ENCODE measurements at places on chromosomes 6 and 20.

DNA sequence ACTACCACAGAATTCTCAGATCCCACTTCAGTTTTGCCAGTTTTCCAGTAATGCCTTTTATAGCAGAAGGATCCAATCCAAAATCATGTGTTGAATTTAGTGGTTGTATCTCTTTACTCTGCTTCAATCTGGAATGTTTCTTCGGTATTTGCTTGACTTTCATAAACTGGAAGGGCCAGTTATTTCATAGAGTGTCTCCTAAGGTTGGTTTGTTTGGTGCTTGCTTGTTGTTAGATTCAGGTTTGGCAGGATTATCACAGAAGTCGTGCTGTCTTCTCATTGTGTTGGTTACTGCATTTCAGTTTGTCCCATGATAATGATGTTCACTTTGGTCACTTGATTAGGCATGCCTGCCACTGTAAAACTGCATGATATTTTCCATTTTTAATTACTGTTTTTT is 45.7 kb downstream of the TMEM200A start:
- DNase-seq = no peak

DNA sequence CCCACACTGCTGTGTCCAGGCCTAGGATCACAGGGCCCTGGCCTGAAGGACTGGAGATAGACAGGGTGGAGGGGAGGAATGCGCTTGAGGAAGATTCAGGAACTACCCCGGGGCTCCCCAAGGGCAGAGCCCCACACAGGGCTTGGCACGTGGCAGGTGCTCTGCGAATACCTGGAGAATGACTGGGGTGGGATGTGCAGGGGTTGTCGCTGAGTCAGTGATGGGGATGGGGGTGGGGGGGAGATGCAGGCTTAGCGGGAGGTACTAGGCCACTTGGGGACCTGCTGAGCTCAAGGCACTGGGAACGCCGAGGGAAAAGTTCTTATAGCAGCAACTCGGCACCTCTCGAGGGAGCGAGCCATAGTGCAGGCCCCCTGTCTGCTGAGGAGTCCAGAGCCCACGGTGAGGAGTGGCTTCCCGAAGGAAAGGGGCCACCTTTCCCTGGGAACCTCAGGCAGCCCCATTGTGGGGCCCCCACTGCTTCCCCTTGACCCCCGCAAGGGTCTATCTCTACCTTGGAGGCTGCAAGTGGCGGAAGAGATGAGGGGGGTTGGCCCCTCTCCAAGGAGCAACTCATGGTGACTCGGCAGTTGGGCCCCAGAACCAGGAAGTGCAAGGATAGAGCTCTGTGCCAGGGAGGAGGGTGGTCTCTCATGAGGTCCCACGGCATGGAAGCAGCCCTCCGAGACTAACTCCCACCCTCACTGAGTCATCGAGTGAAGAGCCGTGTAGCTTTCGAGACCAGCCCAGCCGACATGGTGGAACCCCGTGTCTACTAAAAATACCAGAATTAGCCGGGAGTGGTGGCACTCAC is 33.1 kb downstream of the SRC start:
- peak; percentile 83 for DNase-seq

DNA sequence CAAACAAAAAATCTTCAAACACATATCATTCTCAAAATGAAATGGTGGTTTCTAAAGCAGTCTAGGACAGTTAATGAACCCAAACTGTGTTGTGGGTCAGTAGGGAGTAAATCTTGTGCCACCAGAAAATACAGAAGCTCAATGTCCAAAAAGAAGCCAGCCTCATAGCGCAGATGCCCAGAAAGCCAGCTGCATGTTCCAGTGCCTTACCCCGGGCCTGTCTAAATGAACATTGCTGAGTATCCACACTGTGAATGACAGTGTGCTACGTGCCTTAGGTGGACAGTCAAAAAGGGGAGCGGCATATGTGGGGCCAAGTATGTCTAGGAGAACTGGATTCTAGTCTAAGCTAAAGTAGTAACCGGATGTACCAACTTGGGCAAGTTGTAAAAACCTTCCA is 10.9 kb downstream of the FYN start:
- DNase-seq = no peak

DNA sequence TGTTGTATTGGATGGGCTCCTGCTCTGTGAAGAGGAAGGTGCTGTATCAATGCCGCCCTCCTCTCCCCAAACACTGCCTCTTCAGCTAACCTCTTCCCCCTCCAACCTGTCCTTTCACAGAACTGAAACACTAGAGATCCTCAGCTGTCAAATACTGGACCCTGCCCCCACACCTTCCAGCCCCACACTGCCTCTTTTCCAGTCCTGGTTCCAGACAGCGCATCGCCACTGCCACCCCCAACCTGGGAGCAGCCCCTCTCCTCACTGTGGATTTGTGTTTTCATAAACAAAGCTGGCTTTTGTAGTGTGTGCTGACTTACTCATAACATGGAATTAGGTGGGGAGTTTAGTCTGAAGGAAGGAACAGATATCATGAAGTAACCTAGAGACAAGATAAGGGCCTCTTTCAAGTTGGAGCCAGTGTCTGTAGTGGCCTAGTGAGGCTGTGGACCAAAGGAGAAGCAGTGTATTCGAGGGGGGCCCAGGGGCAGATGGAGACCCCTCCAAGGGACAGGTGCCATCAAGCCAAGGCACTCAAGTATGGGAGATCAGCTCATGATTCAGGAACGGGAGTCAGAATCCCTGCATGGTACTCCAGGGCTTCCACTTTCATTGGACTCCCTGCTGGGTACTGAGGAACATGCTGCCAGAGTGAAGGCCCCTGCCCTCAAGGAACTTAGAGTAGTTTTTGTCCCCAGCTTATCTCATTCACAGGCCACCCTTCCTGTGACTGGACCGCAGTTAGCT is 2.1 kb downstream of the SCUBE3 start:
- no peak for DNase-seq

DNA sequence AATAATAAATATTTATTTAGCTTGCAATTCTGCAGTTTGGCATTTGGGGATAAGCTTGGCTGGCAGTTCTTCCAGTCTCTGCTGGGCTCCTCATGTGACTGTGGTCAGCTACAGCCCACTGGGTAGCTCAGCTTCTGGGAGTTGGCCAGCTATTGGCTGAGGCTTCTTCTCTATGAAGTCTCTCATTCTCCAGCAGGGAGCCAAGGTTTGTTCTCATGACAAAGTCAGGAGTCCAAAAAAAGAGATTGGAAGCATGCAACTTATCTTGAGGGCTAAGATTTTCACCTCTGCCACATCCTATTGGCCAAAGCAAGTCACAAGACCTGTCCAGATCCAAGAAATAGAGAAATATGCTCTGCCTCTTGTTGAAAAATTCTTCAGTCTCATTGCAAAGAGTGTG is 94.6 kb downstream of the SNAP25 start:
- DNase-seq = no peak

DNA sequence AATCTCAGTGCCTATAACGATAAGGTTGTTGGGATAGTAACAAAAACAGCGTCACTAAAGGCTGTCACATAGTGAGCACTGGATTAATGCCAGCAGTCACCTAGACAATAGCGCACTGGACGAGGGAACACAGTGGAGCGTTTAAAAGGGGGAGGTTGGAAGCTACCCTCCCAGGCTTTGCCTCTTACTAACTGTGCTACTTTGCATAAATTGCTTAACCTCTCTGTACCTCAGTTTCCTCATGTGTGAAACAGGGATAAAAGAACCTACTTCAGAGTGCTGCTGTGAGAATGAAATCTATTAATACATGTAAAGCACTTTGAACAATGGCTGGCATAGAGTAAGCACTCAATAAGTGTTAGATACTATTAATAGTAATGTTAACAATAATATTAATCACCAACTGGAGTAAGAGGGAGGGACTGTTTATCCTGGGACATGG is 10.5 kb downstream of the BCL2L1 start:
- DNase-seq = no peak

GRCh38 chr6:151154418-151154817 is 85.3 kb upstream of the AKAP12 start:
- no peak for DNase-seq

GRCh38 chr6:4374216-4374615 is 238.8 kb upstream of the ECI2 start:
- no peak for DNase-seq

GRCh38 chr6:105594821-105595220 is 191.9 kb upstream of the PREP start:
- DNase-seq = no peak

DNA sequence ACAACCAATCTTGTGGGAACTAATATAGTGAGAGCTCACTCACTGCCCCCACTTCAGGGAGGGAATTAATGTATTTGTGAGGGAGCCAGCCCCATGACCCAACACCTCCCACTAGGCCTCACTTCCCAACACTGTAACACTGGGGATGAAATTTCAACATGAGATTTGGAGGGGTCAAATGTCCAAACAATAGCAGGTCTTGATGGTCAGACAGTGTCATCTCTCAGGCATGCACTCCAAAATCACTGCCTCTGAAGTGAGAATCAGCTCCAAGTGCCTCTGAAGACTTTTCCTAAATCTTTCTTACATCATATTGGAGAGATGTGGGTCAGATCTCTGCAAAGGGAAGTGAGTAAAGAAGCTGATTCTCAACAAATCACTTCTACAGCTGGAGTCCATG is 13.8 kb upstream of the SAYSD1 start:
- DNase-seq = no peak

- no peak for DNase-seq
Observed at GRCh38 chr6:21753241-21754108, 159.9 kb downstream of the SOX4 start.

GRCh38 chr6:98875375-98875774 is 41.0 kb downstream of the POU3F2 start:
- no peak for DNase-seq

GRCh38 chr6:161743509-161744178 is 469.8 kb upstream of the AGPAT4 start:
- no peak for DNase-seq

DNA sequence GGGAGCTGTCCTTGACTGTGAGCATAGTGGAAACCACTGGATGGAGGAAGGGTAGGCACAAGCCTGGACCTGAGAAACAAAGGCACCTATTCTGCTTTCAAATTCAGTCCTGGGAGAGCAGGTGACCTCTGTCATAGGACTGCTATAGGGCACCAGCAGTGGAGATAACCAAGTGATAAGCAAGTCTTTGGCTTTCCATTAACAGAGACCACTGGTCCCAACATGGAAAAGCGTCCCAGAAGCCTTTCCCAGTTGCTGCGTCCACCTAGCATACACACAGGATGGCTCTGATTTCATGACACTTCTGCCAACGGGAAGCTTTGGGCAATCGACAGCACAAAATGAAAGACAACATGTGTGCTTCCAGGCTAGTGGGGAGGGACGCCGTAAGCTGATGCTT is 8.9 kb downstream of the SLC22A3 start:
- no peak for DNase-seq

- no peak for DNase-seq
Observed at GRCh38 chr6:122399055-122399347, 451 bp upstream of the HSF2 start.

DNA sequence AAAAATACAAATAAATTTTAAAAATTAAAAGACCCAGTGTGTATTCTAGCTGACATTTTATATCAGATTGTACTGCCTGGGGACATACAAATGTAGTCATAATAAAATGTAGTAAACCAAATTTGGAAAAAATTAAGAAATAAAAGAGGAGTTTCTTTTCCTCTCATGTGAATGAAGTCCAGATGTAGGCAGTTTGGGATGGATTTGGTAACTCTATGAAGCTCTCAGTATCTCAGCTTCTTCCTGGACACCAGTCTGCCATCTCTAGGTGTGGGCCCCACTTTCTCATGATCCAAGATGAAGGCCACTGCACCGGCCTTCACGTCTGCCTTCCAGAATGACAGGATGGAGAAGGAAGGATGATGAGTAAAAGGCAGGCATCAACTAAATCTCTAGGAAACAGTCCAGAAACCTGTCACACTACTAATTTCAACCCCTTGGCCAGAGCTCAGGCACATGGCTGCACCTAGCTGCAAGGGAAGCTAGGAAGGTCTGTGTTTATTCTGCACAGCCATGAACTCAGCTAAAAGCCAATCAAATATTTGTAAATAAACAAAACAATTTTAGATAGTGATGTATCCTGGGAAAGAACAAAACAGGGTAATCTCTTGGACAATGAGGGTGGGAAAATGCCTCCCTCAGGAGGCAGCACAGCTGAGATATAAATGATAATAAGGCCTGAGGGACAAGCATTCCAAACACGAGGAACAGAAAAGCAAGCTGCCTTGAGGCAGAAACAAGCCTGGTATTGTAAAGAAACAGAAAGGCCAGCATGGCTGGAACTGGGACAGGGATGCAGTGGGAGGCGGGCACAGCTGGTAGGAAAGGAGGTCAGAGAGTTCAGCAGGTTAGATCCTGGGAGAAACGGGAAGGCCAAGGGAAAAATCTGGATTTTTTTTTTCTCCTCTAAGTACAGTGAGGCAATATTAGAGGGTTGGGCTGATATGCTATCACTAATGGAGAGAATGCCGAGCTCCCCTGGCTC is 88.5 kb upstream of the PTPN1 start:
- DNase-seq = no peak

GRCh38 chr20:45366631-45367030 is 3.7 kb downstream of the SYS1 start:
- DNase-seq = peak; percentile 72

- no peak for DNase-seq
Observed at GRCh38 chr6:3194535-3195419, 32.7 kb downstream of the TUBB2B start.

DNA sequence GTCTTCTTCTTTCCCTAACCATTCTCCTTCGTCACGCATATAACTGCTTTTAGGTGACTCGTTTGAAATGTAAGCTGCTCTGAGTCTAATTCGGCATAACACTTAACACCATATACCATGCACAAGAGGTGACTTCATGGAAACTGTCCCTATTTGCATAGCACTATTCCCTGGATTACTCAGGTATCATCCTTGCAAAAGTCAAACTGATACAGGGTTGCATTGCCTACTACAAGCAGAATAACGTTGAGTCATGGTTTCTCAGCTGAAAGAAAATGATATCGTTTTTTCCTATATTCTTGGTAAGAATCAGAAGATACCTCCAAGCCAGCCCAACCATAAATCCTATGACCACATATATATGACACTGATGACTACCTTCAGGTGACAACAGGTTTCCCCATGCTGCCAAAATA is 227.5 kb downstream of the ATXN1 start:
- DNase-seq = no peak

GRCh38 chr6:107154801-107155160 is 39.5 kb upstream of the BEND3 start:
- DNase-seq = no peak

GRCh38 chr6:139172567-139172966 is 37.7 kb downstream of the HECA start:
- no peak for DNase-seq

DNA sequence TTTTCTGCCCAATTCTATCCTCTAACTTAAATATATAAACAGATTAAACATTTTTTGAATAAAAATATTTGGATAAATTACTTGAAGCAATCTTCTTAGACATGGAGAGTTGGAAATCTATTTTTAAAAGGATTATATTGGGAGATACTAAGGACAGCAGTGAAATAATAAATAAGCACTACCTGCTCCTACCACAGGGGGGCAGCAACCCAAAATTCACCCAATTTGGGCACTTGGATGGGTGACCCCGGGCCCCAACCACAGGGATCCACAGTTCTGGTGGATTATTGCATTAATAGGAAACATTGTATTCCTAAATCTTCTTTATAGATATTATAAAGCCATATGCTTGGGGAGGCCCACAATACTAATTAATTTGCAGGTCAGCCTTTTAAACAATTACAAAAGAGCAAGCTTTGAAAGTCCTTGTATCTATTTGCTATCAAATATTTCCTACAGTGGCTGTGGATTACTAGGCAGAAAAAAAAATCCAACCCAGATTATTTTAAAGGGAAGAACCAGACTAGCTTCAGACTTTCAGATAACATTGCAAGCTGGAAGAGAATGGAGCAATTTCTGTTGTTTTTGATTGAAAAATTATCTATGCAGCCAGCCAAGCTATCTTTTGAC is 66.4 kb upstream of the PDE10A start:
- no peak for DNase-seq
